ENCODE measurements at places on chromosomes 13 and 19. TPM values are rescaled to one million over a fixed set of nuclear protein-coding genes. Genes with fewer than 3 reads are reported as not detected.

Gene ZNF491
- total RNA-seq: 5.8 TPM

Gene ZNF681
- 0.66 TPM for total RNA-seq

Gene NKG7
- total RNA-seq: not detected

Gene GPR108
- 33.9 TPM for total RNA-seq

Gene KLK4
- total RNA-seq: not detected

Gene NAPSA
- under 0.01 TPM for total RNA-seq

Gene ZNF528
- 21.3 TPM for total RNA-seq

Gene GIPR
- total RNA-seq: not detected

Gene MYPOP
- 1.3 TPM for total RNA-seq

Gene CPAMD8
- 0.51 TPM for total RNA-seq

Gene ZNF486
- total RNA-seq: 4.1 TPM

Gene VSTM1
- total RNA-seq: not detected

Gene C19orf47
- total RNA-seq: 4.4 TPM

Gene CHAMP1
- 14.5 TPM for total RNA-seq

Gene KLHL26
- 3.5 TPM for total RNA-seq

Gene RNF225
- total RNA-seq: under 0.01 TPM

Gene RBM26
- 20.3 TPM for total RNA-seq

Gene NXNL1
- not detected for total RNA-seq

All from fibroblast of lung (primary cell).